Stimulated activated CD8-positive, alpha-beta memory T cell treated with anti-CD3 and anti-CD28 coated beads, Interleukin-7, amount 100 ng/mL, for 1 hour (primary cell): ENCODE measurements at places on chromosomes 1 and 21.

DNA sequence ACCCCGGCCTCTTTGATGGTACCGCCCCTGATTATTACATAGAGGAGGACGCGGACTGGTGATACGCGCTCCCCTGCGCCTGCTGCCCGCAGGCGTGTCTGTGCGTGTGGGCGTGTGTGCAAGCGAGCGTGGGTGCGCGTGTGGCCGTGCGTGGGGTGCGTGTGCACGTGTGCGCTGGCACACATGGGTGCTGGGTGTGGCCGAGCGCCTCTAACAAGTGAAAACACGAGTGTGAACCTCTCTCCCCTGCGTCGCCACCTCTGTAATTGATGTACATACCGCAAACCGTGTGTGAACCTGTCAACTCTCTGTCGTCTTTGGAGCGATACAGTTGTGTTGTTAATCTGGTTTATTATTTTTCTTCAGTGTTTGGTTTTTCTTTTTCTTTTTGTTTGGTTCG, 87.8 kb upstream of the TMEM51 start:
- DNase-seq, result no peak

DNA sequence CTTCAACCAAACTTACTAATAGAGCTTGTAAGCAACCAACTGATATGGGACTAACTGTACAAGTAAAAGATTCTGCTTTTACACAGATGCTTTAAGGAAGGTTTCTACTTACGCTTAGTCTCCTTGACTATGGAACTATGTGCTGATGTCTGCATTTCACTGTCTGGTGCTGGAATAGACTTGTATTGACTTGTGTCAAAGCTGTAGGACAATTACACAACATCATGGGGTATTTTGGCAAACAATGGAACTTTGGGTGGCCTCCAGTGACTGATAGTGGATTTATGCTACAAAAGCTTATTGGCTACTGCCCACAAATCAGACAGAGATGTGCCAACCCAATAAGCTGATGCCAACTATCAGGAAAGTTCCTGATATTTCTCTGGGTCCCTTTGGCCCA, 10.6 kb downstream of the CBR1 start:
- DNase-seq, result no peak

GRCh38 chr1:238951809-238952208, 434.6 kb upstream of the CHRM3 start:
- no peak for DNase-seq

GRCh38 chr1:205967554-205968335, 24.5 kb upstream of the SLC26A9 start:
- DNase-seq, result no peak

DNA sequence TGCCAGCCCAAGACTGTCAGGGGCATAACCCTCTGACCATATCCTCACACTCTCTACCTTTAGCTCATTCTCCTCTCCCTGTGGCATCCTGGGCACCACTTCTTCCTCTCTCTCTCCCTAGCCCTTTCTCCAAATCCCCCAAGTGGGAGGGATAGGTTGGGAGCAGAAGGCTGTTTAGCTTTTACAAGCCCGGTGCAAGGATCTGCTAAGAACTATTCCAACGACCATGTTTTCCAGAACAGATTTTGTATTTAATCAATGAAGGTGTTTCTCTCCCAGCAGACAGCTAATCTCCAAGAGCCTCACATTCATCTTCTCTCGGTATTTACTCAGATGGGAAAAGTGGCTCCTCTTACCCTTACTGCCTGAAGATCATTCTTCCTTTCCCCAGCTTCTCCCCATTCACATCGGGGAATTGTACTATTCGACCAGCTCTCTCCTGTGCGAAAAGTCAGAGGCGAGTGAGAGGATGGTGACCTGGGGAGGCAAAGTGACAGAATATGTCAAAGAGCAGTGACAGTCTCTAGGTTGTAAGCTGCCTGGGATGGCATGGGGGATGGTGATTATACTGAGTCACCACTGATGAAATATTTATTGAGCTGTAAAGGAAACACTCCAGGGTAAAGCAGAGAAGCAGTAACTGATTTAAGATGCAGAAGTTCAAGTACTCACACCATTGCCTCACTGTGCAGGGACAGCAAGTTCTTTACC, 47.0 kb upstream of the RBM15 start:
- no peak for DNase-seq

GRCh38 chr1:88398338-88398737, 285.7 kb upstream of the PKN2 start:
- DNase-seq, result no peak
